CD4-positive, alpha-beta T cell (primary cell): ENCODE measurements at places on chromosomes 1 and 21.

GRCh38 chr1:166189126-166189525 is 22.3 kb upstream of the FAM78B start:
- no peak for DNase-seq

GRCh38 chr21:42321231-42321630 is 6.0 kb upstream of the TFF3 start:
- DNase-seq = no peak

- no peak for DNase-seq
These were observed 7.2 kb upstream of the PIGC start for GRCh38 chr1:172451002-172451443.

DNA sequence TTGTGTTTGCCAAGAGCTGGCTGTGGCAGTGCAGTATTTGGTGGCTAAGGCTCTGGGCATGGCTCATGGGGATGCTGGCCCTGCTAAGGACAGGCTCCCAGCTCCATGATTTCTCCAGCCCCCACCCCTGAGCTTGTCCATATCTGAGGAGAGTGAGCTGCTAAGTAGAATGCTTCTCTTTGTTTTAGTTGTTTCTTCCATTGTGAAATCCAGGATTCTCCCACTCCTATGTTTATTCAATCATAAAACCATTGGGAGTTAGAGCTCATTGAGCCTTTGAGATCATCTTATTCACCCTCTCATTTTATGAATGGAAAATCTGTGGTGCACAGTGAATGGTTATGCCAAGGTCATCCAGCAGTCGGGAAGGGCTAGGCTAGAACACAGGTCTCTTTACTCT is 188.8 kb downstream of the TNR start:
- no peak for DNase-seq

- DNase-seq = no peak
These were observed 220.8 kb downstream of the NRIP1 start for GRCh38 chr21:14844001-14844400.

DNA sequence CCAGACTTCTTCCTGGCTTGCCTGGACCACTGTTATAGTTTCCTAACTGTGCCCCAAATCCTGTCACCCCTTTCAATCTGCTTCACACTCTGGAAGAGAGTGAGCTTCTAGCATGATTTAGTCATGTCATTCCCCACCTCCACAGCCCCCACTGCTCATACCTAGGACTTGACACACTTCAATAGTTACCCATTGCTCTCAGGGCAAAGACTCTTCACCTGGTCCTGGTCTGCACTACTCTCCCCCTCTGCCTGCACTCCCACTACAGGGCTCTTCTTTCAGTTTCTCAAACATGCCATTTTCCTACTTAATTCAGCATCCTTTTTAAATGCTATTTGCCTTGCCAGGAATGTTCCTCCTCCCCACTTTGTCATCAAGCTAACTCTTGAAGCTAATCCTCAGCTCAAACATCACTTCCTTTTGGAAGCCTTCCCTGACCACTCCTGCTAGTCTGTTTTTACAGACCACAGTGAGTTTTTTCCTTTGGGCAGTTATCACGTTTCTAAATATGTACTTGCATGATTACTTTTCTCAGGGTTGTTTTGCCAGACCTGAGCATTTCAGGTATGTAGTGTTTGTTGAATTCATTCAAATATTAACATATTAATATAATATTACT is 24.7 kb downstream of the CYP2J2 start:
- DNase-seq = no peak

- DNase-seq = no peak
These were observed 154.0 kb upstream of the WNT4 start for GRCh38 chr1:22296701-22297591.

- DNase-seq = no peak
These were observed 12.8 kb upstream of the S100A2 start for GRCh38 chr1:153578490-153578889.

- no peak for DNase-seq
These were observed 3.3 kb upstream of the DNTTIP2 start for GRCh38 chr1:93882269-93882668.

GRCh38 chr1:29436181-29436785 is 200.0 kb downstream of the PTPRU start:
- no peak for DNase-seq

DNA sequence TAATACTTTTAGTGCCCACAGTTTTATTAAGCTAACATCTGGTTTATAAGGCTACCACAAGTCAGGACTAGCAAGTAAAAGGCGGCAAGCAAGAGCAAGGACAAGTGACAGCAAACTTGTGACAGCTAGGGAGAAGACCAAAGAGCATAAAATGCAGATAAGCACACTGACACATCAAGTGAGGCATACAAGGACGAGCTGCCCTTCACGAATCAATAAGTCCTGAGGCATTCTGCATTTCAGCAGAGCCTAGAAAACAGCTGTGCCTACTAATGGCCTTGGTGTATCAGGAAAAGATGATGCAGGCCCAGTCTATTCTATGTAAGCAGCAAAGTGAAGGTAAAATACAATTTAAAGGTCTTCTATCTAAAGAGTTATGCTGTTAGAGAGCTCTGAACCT is 74.8 kb downstream of the KRTAP19-8 start:
- no peak for DNase-seq

DNA sequence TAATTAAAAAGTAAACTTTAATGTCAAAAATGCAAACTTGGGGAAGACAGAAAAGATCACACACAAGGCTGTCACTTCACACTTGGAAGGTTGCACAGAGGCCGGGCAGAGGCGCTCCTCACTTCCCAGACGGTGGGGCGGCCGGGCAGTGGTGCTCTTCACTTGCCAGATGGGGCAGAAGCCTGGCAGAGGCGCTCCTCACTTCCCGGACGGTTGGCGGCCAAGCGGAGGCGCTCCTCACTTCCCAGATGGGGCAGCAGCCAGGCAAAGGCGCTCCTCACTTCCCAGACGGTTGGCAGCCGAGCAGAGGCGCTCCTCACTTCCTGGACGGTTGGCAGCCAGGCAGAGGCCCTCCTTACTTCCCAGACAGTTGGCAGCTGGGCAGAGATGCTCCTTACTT is 25.8 kb upstream of the IL6R start:
- DNase-seq = no peak
